Upper lobe of left lung (tissue), 6 donors: ENCODE measurements at places on chromosomes 7 and 10. TPM values are rescaled to one million over a fixed set of nuclear protein-coding genes. Genes with fewer than 3 reads are reported as not detected.

DNA sequence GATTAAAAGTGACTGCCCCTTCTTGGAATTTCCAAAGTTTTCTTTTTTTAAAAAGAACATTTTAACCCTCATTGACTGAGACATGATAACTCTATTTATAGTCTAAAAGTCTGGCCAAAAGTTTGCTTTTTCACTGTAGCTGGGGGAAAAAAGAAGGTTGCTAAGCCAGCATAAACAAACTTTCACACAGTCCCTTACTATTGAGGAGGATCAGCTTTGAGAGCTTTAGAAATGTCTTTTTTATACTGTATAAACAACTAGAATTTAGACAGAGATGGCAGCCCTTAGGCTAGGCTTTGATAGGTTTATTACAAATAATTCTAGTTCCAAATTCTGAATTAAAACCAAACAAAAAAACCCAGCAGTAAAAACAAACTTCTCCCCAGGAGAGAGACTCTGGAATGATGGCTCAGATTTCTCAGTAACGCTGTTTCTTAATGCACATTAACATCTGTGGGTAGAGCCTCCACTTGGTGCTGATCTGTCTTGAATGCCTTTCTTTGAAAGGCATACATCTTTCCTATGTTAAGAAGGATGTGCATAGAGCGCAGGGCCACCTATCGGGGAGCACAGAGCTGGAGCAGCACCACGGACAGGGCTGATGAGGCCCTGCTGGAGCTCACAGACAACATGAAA is 100.9 kb upstream of the PDLIM1 start:
- DNase-seq = no peak

- no peak for DNase-seq
These were observed 91.8 kb downstream of the PTPRN2 start for GRCh38 chr7:158495786-158496185.

GRCh38 chr10:107215681-107216080 is 51.2 kb upstream of the SORCS1 start:
- DNase-seq = no peak

- DNase-seq = no peak
These were observed 23.1 kb downstream of the MYO1G start for GRCh38 chr7:44955733-44956132.

DNA sequence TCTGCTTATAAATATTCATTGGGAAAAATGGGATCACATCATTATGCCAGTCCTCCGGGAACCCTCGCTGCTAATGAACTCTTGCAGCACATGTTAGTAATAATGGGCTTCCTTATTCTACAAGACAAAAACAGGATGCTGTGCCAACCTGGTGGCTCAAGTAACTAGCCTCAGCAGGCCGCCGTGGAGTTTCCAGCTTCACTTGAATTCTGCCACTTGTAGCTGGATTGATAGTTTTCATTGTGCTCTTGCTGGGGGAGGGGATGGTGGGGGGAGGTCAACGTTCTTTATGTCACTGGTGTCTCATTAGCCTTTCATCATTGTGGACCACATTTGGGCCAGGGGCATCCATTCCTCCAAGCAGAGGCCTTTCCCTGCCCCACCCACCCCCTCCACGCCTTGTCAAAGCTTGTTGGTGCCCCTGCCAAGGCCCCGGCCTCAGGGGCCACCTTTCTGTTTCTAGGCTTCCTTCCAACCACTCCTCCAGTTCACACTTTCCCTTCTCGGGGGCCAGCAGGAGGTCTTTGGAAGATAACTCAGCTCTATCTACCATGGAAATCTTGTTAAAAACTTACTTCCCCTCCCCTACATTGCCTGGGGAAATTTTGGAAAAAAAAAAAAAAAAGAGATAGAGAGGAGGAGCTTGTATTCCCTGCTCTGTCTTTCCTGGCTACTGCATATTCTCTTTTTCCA is 153.9 kb downstream of the BMPER start:
- no peak for DNase-seq

DNA sequence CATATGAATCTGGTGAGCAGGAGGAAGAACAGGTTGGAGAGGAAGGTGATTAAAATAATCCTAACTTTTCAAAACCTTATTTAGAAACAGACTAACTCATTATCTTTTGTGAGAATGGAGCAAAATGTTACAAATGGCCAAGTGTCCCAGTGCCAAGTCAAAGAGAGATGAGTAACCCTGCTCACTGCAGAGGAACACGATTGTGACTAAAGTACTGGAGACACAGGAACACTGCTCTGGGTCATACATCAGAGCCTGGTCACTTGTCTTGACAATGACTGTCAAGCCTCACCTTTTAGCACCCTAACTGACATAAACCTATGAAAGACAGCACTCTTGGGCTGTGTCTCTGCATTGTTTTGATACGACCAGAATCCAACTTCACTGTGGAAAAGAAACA is 108.8 kb downstream of the SGMS1 start:
- no peak for DNase-seq

GRCh38 chr10:102645388-102645740 is 1.1 kb downstream of the TRIM8 start:
- DNase-seq = peak; percentile 92

DNA sequence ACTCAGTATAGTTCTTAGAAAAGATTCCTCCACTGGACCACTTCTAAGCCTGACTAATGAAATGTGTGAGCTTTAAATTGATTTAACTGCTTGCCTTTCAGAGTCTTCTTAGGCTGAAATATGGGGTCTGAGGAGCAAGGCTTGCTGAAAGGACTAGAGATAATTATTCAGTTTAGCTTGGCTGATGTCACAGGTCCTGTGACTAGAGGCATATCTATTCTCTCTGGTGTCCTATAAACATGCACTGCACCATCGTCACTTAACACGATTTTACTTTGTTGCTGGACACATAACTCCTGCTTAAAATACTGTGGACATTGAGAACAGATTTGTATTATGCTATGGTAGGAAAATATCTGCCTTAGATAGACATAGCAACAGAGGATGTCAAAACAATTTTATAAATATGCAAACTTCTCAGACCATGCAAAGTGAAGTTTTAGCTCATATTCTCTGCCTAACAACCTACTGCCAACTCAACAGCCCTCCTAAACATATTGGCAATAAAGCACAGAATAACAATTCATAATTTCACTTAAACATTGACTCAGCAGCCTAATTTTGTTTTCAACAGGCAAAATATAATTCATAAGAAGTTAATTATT is 80.2 kb downstream of the RNF133 start:
- DNase-seq = no peak

GRCh38 chr7:103594186-103594585 is 148.2 kb upstream of the SLC26A5 start:
- DNase-seq = no peak

DNA sequence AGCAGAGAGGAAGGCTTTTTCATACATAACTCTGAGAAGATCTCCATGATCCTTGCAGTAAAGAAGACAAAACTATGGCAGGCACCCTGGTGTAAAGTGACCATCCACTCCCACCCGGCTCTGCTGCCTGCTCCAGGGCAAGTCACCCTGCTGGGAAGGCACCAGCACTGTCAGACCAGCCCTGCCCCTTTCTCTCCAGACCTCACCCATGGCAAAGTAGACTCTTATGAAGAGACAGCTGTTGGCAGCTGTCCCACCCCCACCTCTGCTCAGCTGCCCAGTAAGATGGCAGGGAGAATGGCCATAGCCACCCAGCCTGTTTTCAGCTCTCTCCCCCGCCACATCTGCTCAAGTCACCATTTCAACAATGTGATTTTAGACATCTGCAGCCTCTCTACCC is 8.6 kb upstream of the ZMIZ2 start:
- DNase-seq = no peak

DNA sequence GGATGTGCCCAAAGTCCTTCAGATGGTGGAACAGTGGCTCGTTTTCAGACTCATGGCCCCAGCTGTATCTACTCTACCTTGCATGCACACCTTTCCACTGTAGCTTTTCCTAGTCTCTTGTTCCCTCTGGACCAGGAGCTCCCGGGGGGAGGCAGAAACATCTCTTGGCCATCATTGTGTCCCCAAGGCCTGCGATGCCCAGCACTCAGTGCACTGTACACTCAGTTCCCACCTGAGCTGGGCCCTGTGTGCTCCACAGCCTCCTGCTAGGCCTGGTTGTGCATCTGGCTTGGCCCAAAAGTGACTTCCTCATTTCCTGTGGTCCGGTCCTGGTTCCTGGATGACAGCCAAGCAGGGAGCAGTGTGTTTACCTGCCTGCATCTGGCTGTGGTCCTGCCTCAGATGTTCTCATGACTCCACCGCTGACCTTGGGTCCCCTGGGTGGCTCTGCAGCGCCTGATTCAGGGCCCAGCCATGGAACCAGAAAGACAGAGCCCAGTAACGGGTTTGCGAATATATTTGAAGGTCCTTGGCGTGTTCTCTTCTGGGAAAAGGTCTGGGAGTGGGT is 9.9 kb upstream of the DOCK1 start:
- DNase-seq = no peak

DNA sequence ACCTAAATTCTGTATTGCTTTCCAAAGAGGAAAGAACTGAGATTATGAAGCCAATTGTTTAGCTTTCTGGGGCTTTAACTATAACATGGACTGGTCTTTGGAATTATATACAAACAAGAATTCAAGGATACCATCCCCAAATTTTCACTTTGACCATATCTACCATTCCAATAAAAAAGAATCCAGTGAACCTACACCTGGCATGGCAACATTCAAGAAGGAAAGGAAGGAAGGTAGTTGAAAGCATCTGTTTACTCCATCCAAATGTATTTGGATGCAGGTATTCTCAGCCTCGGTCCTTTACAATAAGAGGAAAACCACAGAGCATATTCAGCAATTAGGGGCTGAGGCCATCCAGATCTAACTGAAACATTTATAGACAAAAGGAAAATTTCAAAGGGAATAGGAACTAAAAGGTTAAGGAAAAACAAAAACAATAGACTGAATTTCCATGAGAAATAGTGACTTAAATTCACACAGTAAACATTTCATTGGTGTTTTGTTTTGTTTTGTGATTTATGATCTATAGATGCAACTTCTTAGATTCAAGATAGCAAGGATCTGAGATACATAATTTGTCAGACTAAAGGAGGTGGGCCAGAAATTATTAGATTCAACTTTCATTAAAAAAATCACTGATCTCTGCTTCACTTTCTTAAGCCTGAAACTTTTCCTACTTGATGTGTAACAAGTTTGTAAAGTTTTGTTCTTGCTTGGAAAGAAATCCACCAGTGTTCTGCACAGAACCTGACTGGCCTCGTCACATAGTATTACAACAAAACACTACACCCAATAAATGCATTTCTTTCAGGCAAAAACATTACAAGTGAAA is 12.7 kb downstream of the SKIDA1 start:
- no peak for DNase-seq

DNA sequence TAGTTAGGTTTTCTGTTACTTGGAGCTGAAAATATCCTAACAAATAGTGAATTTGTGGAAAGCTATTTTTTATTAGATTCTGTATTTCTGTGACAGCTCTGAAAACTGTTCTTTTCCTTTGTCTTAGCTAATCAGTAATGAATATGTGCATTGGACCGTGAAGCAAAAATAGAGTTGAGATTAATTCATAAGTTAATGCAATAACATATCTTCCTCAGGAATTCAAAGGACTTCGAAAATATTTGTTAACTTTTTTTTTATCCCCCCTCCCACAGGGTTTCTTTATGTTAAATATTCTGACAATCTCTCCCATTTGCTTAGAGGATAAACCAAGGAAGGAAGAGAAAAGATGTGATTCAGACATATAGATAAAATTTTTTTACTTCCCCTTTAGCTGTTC is 101.4 kb downstream of the PODXL start:
- no peak for DNase-seq

GRCh38 chr10:4678951-4679671 is 146.9 kb upstream of the AKR1E2 start:
- DNase-seq = no peak

GRCh38 chr7:128409596-128410450 is at the start of gene IMPDH1:
IMPDH1 (minus strand) TSS chr7:128409982; CDS start chr7:128409901, 81 bp downstream.
- DNase-seq = peak; percentile 94

DNA sequence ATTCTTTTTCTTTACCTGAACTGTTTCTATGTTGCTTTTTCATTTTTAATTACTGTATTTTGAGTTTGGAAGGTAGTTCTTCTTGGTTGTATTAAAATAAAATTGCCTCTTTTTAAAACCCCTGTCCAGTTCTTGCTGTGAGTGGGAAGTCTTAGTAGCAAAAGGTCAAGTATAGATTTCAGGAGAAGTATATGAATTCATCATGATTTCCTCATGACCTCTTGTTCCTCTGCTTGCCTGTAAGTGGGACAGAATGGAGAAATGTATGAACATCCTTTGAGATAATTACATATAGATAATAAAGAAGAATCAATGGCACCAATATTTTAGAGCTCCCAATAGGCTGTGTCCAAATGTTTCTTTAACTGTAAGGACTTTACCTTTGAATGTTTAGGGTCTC is 126.2 kb downstream of the LRRC4 start:
- no peak for DNase-seq

DNA sequence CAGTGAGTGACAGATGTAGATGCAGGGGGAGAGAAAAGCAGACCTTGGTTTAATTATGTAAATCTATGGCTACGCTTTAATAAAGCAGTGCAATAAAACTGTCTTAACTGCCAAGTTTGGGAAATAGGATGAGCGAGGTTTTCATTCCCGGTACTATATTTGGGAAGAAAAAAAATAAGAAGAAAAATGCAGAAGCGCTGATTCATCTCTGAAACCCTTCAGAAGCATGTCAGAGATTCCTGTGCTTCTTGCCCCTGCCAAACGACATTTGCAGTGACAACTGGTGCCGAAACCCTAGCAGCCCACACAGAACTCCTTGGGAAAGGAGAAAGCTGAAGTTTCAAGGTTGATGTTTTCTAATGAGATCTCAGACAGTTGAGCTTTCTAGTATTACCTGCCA is 380.7 kb downstream of the REEP3 start:
- no peak for DNase-seq

- DNase-seq = no peak
These were observed 822 bp downstream of the SHOC2 start for GRCh38 chr10:110919971-110920881.

GRCh38 chr7:43872406-43873110 is 3.2 kb upstream of the MRPS24 start:
- no peak for DNase-seq

DNA sequence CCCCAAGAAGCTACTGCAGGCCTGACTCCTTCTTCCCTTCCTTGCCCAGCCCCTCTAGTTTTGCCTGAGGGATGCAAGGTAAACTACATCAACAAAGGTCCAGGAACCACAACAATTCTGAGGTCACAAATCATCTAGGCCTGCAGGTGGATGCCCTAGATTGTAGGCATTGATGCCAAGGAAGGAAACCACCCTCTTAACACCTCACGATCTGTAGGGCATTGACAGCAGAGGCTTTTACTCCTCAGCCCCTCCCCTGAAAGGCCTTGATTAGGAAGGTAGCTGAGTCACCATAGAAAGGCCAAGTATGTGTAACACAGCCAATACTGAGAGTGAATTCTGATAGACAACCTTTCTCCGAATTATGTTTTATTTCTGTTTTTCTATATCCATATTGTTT is 46.7 kb upstream of the FAM3C start:
- no peak for DNase-seq

Gene DDC
- total RNA-seq = 1.4 TPM

Gene KIAA1217
- 59.7 TPM for total RNA-seq

Gene FRAT1
- 13.0 TPM for total RNA-seq

Gene TRIM50
- total RNA-seq = 0.13 TPM

Gene EN2
- not detected for total RNA-seq
